C1 segment of cervical spinal cord (tissue), 14 donors: ENCODE measurements at places on chromosomes 12 and 14.

DNA sequence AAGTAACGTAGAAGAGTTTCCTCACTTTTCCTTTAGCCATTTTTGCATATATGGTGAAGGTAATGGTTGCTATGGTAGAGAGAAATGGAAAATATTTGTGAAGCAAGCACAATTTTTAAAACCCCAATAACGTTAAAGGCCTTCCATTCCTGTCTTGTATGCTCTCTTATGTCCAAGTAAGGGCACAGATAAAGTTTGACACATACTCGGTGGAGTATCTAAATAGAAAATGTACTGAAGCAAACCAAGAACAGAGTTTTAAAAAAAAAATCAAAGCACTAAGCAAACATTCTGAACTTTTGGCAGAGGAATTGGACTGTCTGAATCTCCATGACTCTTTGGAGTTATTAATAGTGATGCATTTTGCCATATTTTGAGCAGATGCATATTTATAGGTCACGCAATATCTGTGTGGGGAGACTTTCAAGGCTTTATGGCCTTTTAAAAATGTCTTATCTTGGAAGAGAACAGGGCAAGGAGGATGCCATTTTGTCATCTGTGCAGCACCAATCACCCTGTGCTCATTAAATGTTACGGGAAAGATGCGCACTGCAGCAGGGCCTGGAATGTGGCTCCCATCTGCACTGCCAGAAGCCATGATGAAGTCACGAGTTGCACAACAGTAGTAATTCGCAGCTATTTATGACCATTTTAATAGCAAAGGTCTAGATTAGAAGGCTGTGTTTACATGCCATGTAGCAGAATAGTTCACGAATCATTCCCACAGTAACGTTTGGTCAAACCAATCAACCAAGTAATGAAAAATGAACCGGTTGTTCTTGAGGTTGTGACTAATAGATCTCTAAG lies 23.3 kb upstream of the AMIGO2 start:
- DNase-seq: no peak

DNA sequence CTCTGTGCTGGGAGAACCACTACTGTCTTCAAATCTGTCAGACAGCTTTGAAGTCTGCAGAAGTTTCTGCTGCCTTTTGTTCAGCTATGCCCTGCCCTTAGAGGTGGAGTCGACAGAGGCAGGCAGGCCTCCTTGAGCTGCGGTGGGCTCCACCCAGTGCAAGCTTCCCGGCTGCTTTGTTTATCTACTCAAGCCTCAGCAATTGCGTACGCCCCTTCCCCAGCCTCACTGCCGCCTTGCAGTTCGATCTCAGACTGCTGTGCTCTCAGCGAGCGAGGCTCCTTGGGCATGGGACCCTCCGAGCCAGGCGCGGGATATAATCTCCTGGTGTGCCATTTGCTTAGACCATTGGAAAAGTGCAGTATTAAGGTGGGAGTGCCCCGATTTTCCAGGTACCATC lies 25.1 kb upstream of the KLRB1 start:
- DNase-seq: no peak

GRCh38 chr12:121214166-121214777 lies 4.3 kb downstream of the P2RX4 start:
- no peak for DNase-seq

DNA sequence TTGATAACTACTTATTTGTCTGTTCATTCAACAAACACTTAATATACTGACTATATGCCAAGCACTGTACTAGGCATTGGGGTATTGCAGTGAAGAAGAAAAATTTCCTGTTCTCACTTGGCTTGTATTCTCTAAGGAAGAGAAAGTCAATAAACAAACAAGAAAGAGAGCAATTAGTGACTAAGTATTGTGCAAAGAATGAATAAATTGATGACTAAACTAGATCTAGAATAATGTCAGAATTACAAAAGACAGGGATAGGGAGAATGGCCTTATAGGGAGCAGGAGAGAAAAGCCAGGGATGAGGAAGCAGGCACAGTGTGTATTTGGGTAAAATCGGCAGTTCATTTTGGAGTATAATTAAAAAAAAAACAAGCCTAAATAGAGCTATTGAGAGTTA lies 4.2 kb upstream of the LIN7A start:
- DNase-seq: no peak

DNA sequence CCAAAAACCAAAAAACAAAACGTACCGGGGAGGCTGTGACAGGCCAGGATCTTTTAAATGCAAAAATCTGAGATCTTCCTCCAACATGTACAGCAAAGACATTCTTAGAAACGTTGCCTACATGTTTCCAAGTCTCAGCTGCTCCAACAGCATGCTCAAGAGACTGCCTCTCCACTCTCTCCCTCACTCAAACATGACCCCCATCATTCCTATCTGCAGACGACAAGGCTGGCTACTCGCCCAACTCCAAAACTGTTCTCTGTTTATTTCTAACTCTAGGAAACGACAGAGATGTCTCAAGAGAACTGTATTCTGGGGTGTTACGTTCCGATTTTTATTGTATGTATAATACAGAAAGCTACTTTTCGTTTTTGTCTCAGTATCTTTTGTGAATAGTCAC lies 57.5 kb upstream of the TMCC3 start:
- DNase-seq: no peak

GRCh38 chr12:131005161-131006035 lies 51.7 kb downstream of the ADGRD1 start:
- DNase-seq: no peak

DNA sequence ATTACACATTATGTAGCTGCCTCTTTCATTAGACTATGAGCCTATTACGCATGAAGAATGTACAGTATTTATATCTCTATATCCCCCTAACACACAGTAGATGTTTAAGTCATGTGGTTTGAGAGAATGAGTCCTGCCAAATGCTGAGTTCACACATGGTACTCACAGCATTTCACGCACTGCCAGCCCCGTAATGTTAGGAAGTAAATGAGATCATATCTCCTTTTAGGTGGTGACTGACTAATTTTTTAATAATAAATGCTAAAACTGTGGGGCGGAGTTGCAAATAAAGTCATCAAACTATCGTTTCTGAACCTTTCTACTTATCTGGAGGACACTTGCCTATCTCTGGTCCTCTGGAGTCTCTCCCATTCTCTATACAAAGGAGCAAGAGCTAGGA lies 343.8 kb downstream of the ADAMTS20 start:
- no peak for DNase-seq

DNA sequence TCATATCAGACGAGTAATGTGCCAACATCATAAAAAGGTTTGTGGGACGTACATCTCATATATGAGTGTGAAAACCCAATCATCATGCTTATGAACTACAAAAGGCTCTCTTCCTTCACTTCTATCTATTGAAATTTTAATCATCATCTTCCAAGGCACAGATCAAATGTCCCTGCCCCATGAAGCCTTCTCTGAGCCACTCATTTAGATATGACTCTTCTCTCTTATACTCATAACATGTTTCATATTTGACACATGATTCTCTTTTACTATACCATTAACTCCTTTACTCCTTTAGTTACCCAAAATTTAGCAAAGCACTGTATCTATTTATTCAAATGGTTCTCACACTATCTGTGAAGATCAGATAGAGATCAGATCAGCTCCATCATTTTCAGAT lies 22.2 kb downstream of the RALGAPA1 start:
- DNase-seq: no peak

DNA sequence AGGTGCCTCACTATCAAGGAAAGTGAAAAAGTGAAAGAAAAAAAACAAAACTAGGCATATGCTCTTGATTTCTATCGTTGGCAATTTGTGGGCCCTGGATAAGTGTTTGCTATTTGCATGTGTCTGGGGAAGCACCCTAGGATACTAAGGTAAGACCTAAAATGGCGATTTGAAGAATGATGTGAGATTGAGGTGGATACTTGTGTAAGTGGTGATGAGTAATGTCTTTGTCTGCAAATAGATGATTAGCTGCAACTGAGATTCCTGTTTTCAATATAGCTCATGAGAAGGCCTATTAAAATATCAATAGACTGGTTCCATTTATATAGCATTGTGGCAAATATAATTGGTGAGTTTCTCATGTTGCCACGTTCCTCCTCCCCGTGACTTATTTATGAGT lies 261.7 kb downstream of the NEDD1 start:
- DNase-seq: no peak

- DNase-seq: no peak
Observed at GRCh38 chr12:94092516-94093241, 55.7 kb upstream of the PLXNC1 start.

DNA sequence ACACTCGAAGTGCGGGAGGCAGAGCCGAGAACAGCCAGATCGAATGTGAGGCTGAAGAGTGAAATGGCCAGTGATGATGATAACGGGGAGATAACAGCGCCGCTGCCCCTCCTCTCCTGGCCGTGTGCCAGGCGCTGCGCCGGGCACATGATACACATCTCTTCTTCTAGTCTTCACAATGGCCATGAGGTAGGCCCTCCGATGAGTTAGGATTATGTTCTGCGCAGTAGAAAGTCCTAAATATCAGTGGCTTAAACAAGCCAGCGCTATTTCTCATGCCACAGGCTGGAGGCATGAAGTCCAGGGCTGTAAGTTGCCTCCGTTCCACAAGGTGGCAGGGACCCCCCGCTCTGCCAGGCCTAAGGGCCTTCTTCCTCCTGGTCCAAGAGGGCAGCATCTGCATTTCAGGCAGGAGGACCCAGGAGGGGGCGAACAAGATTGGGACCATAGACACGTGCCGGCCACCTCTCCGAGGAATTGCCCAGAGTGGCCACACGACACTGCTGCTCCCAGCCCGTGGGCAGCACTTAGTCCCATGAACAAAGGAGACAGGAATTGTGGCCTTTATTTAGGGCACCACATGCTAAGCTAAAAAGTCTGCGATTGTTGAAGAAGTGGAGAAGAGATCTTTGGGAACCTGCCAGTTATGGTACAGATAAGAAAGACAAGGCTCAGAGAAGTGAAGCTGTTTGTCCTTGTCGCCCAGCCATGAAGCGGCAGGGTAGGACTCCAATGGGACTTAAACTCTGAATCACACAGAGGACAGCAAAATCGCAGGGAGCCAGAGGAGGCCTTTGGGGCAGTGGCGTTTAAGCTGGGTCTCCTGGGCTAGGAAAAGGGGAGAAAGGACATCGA lies 10.9 kb upstream of the HVCN1 start:
- no peak for DNase-seq

DNA sequence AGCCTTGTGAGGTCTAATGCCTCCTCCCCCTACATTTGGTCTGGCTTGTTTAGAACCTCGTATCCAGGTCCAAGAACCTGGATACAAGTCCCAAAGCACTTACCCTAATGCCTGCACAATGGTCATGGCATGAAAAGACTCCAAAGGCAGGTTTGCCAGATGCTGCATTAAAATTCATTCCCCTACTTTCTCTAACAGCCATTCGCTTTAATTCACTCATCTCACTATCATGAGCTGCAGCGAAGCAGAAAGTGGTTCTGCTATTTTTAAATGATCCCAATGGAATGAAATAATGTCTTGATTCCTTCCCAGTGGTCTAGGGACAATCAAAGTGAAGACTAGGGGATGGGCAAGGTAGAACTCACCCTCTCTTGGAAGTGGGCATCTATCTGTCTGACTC lies 72.5 kb upstream of the MAX start:
- no peak for DNase-seq

- DNase-seq: no peak
Observed at GRCh38 chr12:3086729-3087323, 9.6 kb downstream of the TSPAN9 start.

- DNase-seq: no peak
Observed at GRCh38 chr12:1815814-1816729, 4.3 kb upstream of the LRTM2 start.

GRCh38 chr14:96081224-96081623 lies 42.1 kb downstream of the C14orf132 start:
- DNase-seq: no peak
